ENCODE measurements at places on chromosomes 2 and 18.

DNA sequence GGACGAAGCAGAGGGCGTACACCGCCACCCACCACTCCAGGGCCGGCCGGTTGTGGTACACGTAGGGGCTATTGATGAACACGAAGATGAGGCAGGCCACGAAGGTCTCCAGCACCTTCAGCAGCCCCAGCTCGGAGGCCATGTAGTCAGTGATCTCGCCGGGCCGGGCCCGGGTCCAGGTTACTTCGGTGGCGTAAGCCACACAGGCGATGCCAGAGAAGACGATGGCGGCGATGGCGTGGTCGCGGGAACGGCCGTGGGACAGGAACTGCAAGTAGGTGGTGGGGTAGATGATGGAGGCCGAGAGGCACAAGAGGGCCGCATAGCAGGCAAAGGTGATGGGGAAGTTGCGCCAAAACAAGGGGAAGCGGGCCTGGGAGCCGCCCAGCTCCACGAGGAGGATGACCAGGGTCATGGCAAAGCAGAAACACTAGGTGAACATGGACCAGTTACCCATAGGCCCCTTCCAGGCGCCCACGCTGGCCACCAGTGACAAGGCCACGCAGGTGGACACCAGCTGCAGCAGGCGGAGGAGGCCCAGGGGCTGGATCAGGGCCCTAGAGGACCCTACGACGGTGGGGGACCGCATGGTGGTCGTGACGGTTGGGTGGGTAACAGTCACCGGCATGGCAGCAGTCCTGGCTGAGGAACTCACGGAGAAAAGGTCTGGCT is 128.4 kb upstream of the FAM98A start:
- DNase-seq, result no peak

- no peak for DNase-seq
Observed at GRCh38 chr2:56333812-56334485, 150.2 kb downstream of the CCDC85A start.

GRCh38 chr2:171225302-171225980 is 64.7 kb upstream of the TLK1 start:
- DNase-seq, result no peak

GRCh38 chr2:168039881-168040280 is 207.5 kb downstream of the STK39 start:
- no peak for DNase-seq

DNA sequence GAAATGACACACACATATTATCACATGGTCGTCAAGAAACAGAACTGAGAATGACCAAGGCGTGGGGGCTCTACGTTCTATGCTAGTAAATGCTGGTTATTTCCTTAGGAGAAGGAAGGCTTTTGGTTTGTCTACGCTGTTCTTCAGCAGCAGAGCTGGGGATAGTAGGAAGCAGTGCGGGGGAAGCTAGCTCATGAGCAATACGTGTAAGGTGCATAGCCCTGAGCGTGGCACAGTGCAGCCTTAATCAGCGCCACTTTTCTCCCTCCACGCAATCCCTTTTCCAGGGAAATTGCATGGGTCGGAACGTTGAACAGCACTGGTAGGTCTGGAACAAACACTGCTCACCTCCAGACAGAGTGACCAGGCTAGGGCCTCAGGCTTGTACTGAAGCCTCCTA is 199.6 kb upstream of the FBXO11 start:
- DNase-seq, result no peak

- no peak for DNase-seq
Observed at GRCh38 chr18:75418293-75419005, 9.1 kb downstream of the SMIM21 start.

DNA sequence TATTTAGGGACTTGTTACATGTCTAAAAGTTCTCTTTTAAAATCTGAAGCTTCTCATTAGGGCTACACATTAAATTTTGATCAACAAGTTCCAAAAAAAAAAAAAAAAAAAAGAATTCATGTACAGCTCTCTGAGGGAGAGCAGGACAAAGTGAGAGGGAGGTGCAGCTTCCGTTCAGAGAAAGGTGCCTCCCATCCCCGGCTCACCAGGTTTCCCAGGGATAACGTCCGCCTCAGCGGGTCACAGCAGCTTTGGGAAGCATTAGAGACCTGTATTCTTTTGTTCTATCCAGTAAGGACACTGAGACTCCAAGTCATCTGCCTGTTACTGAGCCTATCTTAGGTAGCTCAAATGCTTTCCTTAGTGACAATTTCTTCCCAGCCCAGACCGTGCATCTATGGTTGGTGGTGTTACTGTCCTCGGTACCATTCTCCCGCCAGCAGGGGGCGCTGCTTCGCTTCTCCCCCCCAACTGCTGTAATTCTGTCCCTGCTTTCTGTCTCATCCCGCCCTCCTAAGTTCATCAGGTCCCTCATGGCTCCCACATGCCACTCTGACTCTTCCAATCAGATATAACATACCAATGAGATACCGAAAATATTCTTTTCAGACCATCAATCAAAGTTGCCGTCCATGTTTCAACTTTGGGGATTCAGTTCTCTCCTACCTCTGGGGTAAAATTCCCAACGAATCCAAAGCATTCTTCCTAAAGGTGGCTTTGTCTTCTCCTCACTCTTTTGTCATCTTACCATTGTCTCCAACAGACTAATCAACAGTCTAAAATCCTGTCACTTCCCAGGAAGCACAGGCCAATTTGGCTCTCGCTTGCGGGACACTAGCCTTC is 466.5 kb downstream of the METTL4 start:
- DNase-seq, result no peak

GRCh38 chr2:73536133-73536840 is 105.9 kb downstream of the NAT8 start:
- no peak for DNase-seq

- no peak for DNase-seq
Observed at GRCh38 chr2:182318466-182319220, 108.2 kb downstream of the PDE1A start.

- no peak for DNase-seq
Observed at GRCh38 chr2:71492112-71492511, 38.8 kb downstream of the DYSF start.

DNA sequence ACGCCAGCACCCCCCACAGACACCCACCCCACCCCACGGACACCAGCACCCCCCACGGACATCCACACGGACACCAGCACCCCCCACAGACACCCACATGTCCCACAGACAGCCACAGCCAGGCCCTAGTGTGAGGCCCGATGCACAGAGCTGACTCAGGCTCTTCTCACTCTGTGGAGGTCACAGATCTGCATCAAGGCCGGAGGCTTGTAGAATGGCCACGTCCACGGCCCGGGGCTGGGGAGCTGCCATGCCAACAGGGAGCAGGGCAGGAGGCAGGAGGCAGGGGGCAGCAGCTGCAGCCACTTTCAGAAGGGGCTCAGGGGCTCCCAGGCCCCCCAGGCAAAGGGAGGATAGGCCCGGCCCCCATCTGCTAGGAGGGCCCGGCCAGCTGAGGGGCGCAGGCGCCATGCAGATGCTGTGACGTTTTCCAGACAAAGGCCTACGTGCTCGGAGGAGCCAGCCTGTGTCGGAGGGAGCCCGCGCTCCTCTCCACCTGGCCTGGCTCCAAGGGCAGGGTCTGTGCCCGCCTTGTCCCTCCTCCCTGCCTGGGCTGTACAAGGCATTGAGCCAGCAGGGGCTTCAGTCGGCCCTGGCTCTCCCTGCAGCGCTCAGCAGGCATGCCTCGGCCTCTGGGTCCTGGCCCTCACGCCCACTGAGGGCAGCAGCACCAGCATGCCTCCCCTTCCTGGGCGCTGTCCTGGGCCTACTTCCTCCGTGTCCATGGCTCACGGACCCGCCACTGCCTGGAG is 249.0 kb downstream of the TWIST2 start:
- no peak for DNase-seq

- no peak for DNase-seq
Observed at GRCh38 chr2:96817882-96818281, 1.8 kb downstream of the CNNM3 start.

DNA sequence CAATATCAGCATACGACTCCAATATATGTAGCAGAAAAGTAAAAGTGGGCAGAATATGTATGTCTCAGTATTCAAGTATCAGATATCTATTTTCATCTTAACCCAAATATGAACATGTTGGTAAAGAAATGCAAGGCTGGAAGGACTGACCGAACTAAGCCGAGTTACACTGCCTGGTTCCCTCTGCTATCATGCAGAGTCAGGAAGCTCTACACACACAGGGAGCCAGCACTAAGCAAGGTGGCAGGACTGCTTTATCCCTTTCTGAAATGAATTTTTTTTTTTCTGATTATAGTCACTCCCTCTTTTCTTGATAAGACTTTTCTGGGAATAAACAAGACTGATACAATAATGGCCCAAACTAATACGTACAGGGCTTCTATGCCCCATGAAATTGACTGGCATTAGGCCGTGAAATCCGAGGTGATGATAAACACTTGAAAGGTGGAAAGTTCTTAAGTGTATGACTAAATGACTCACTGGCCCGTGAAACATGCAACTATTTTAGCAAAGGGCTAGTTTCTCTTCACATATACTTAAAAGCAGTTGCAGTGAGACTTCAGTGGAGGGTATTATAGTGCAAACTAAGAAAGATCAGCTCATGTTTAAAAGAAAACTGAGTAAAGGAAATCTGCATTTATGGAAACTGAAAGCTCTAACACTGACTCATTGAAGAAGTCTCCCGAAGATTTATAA is 14.9 kb downstream of the DPP4 start:
- DNase-seq, result no peak
